Epithelial cell of esophagus (primary cell): ENCODE measurements at places on chromosomes 6 and 20.

DNA sequence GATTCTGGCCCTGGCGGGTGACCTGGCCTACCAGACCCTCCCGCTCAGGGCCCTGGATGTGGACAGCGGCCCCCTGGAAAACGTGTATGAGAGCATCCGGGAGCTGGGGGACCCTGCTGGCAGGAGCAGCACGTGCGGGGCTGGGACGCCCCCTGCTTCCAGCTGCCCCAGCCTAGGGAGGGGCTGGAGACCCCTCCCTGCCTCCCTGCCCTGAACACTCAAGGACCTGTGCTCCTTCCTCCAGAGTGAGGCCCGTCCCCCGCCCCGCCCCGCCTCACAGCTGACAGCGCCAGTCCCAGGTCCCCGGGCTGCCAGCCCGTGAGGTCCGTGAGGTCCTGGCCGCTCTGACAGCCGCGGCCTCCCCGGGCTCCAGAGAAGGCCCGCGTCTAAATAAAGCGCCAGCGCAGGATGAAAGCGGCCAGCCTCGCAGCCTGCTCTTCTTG lies 868 bp upstream of the SLC2A4RG start:
- no peak for DNase-seq

GRCh38 chr6:53616450-53617357 lies 48.9 kb downstream of the KLHL31 start:
- no peak for DNase-seq

GRCh38 chr6:284486-284885 lies 7.8 kb upstream of the DUSP22 start:
- DNase-seq: no peak

DNA sequence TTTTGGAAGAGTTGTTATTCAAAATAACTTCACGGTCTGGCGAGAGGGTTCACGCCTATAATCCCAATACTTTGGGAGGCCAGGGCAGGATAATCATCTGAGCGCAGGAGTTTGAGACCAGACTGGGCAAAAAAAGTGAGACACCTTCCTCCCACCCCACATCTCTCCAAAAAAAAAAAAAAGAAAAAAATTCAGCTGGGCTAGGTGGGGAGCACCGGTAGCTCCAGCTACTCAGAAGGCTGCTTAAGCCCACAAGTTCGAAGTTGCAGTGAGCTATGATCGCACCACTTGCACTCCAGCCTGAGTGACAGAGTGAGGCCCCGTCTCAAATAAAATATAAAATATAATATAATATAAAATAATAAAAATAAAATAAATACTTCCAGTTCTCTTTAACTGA lies 10.4 kb downstream of the OR2B2 start:
- no peak for DNase-seq
